Aorta (tissue), 5 donors: ENCODE measurements at places on chromosomes 5 and 9.

DNA sequence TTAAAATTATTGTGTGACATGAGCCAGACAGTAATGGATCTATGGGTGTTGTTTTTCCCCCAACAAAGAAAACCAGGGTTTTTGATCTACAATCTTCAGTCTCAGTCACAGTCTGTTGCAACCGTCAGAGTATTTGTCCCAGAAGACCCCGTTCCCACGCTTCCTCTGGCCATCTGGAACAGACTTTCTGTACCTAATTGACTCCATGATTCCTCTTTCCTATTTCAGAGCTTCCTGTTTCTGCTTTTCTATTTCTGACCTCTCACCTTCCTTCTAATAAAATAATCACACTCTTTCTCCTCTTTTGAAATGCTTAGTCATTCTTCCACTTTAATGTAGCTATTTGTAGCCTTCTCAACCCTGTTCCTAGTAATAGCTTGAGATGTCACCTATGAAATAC is 1044.8 kb downstream of the DTWD2 start:
- no peak for DNase-seq

DNA sequence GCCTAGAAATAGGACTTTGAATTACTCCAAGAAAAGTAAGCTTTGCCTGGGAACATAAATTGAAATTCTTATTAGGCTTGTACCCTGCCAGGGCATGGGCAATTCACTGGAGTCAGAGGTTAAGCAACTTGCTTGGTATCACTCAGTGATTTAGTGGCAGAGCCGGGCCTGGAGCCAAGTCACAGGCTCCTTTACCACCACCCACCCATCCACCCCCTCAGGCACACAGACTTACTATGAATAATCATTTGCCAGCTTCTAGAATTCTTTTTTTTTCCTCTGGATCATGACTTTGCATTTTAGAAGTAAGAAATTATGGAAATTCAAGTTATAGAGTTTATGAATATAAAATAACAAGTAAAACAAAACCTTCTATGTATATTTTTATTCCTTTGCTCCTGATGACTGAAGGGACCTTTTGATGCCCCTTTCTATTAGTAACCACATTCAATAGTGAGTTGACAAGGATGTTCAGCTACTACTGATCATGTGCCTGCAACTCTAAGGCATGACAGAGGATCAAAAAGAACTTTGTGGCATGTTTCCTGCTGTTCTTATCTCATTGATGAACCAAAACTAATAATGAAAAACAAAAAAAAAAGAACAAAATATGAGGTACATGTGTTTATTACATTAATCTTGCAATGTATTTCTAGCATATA is 614.7 kb downstream of the TLR4 start:
- peak; percentile 74 for DNase-seq

DNA sequence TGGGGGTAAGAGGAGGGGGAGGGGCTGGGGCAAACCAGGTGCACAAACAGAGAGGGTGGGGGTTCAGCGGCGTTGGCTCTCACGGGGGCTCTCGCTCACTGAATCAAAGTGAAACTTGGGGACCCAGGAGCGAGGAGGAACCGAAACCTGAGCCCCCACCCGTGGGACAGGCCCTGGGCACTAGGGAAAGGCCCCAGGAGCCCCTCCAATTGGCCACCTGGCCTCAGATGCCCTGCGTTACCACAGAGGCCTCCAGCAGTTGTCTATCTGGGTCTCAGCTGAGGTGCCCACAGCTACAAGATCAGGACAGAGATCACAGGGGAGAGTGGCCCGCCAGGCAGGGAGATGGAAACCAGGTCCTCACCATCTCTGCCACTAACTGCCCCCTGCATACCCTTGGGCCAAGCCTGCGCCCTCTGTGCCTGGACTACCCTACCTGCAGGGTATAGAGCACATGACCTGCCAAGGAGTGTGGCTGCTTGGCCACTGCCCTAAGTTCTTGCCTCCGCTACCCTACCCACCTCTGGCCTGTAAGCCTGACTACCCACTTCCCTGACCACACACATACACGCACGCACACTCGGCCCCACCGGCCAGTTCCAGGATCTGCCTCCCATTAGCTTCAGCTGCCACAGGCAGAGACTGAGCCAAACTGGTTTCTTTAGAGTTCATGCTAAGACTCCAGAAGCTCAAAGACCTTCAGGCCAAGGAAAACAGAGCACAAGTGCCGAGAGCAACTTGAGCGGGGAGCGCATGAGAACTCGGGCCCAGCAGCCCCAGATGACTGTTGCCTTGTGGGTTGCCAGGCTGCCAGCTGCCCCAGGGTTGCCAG is 39.9 kb downstream of the PAX5 start:
- no peak for DNase-seq

GRCh38 chr9:92429836-92430235 is 5.6 kb upstream of the OMD start:
- no peak for DNase-seq

GRCh38 chr9:114291064-114291474 is 31.8 kb upstream of the ORM1 start:
- DNase-seq = peak; percentile 92

- DNase-seq = no peak
These were observed 134.3 kb upstream of the MAP1B start for GRCh38 chr5:71972777-71973473.

GRCh38 chr9:99594056-99594780 is 227.5 kb upstream of the NR4A3 start:
- no peak for DNase-seq

- no peak for DNase-seq
These were observed 333.2 kb upstream of the RFX3 start for GRCh38 chr9:3858961-3859360.

GRCh38 chr9:2872250-2872930 is 28.5 kb upstream of the PUM3 start:
- DNase-seq = no peak

DNA sequence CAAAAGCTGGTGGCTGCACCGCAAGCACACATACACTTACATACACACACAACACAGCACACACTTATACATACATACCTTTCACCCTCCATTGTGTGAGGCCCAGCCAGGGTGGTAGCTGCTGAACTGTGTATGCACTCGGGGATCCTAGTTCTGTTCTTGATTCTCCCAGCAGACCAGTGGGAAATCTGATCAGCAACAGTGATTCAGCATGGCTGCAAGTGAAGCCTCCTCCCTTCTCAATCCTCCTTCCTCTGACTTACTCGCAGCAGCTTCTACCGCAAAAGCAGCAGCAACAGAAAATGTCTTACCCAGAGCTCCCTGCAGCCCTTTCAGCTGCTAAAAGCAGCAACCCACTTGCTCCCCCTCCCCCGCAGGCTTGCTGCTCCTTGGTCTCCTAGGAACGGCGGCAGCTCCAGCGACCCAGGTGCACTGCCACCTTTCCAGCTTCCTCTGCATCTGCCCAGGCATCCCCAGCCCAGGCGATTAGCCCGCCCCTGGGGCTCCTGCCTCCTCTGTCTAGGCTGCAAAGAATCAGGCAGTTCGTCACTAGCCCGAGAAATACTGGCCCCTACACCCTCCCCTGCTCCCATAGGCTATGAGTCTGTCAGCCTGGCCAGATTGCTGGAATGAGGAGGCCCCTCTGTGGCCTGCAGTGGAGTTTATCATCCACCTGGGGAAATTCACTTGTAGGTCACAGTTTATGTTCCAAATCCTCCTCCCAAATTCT is at the start of gene KLHL3:
KLHL3 (minus strand) TSS at position 535 of the 730 bp plus-strand sequence; CDS start at position 92, 443 bp downstream.
- peak; percentile 77 for DNase-seq

- DNase-seq = peak; percentile 28
These were observed 36.2 kb downstream of the NUDT12 start for GRCh38 chr5:103526164-103526915.

- no peak for DNase-seq
These were observed 647.7 kb upstream of the ITGA1 start for GRCh38 chr5:52139888-52140615.

DNA sequence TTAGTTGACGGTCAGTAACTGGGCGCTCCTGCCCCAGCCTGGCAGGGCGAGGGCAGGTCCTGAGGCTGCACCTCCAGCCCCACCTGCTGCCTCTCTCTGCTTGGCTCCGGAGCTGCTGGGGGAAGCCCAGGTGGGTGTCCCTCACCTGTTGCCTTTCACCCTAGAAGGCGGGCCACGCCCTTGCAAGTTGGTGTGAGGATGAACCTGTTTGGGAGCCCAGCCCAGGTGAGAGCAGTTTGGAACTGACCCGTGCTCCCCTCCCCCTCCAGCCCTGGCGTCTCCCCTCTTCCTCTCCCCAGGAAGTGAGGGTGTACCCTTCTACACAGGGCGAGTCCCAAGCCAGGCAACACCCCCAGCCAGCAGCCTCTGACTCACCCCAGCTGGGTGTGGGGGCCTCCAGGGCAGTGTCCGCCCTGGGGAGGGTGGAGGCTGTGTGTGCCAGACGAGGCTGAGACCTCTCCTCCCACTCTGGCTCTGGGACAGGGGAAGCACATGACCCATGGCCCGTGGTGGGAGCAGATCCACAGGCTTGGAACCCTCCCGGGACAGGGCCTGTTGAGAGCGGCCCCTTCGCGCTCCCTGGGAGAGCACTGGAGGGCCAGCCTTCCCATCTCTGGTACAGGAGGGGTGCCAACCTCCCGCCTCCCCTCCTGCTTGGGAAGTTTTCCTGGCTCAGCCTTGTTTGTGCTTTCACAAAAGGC is 10.4 kb downstream of the LRRC8A start:
- peak; percentile 95 for DNase-seq

DNA sequence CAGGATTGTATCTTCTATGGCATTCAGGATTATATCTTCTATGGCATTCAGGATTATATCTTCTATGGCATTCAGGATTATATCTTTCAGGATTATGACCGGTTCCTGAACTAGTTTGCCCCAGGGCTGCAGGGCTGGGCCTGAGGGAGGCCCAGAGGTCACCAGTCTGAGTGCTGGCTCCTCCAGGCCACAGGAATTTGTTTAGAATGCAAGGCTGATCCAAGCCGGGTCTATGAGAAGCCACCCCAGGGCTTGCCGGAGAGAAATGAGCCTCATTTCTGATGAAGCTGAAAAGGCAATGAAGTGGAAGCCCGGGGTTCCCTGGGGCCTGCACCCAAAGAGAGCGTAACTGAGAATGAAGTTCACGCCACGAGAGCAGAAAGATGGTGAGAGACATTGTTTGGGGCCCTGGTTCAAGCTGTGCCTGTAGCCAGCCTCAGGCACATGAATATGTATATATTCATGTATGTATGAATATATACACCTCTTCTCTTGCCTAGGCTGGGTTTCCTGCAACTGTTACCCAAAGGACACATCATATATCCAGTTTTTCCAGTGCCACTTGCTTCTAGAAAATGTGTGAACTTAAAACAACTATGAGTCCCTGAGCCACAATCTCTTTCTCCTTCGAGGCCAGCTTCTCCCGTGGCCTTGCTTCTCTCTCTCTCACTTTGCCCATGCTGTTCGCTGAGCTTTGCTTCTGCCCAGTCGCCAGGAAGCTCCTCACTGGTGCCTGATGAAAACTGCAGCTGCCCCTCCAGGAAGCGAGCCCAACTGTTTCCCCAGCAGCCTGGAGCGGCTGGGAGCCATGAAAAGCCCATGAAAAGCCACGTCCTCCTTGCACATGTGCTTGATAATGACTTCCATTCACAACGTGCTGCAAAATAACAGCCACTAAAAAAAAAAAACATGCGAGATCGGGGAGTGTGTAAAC is 62.3 kb downstream of the GTF3C4 start:
- peak; percentile 51 for DNase-seq

GRCh38 chr5:20230010-20230409 is 242.0 kb upstream of the CDH18 start:
- no peak for DNase-seq

DNA sequence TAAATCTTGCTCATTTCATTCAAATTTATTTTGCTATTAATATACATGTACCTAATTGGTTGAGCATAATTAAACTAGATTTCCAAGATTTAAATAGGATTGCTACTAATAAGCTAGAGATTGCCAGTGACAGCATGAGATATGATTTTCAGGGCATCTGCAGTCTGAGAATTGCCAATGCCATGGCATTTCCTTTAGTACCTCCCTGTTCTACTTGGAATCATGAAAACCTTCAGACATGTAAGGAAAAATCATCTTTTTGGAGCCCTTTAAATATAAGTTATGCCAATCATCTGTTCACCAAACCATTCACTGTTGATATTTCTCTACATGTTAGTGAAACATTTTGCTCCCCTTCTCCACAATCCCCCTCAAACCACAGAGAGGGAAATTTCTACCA is 691.4 kb downstream of the DNAH5 start:
- DNase-seq = no peak

- DNase-seq = no peak
These were observed 296.7 kb upstream of the MEF2C start for GRCh38 chr5:89179731-89180130.

DNA sequence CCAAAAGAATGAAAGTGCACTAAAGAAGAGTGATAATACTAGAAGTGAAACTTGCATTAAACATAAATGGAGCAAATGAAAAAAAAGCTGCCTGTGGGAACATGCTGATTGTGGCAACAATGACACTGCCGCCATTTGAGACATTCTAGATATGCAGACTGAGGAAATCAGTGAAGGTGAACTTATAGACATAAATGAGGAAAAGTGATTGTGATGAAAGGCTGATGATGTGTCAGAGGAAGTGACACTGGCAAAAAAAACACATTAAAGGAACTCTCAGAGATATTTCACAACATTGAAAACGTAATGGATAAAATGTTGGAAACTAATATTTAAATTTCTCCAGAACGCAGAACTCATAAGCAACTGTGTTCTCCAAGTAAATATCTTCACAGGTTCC is 1.2 kb downstream of the ERCC8 start:
- no peak for DNase-seq

- DNase-seq = no peak
These were observed 287.3 kb upstream of the NUDT12 start for GRCh38 chr5:103849934-103850333.

- no peak for DNase-seq
These were observed 199.1 kb upstream of the MPDZ start for GRCh38 chr9:13478639-13479038.

DNA sequence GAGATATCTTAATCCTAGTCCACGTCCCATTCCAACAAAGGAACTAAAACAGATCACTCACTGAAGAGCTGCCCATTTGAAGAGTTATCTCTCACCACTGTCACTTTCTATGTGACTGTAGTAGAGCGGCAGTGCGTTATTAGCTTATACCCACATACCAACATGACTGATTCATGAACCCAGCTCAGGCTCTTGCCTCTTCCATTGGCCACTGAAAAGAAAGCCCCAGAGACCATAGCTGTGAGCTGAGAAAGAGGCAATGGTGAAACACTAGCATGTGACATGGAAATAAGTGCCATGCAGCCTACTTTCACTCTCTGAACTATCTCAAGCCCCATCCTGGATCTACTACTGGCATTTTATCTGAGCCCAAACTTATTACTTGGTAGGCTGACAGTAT is 151.7 kb upstream of the MOCS2 start:
- no peak for DNase-seq

DNA sequence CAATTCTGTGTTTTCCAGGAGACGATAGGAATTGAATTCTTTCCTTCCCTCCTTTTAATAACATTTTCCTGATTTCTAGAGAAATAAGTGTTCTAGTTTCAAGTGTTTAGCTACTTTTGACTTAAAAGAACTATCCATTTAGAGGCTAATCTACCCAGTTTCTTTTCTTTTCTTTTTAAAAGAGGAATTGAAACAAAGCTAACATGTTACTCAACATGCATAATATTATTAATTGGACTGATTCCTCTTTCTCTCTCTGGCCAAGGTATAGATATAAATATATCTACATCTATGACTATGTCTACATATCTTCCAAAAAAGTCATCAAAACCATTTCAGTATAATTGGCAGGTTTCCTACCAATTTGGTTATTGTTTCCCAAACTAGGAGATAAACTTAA is 309.8 kb downstream of the TRPM3 start:
- DNase-seq = no peak

- no peak for DNase-seq
These were observed 8.5 kb downstream of the BAAT start for GRCh38 chr9:101376111-101376848.
